ENCODE measurements at places on chromosomes 3 and 15.
A peak's percentile ranks its signal among the peaks of the same experiment; 100 is the strongest.

- no peak for DNase-seq
Measured at GRCh38 chr3:149933858-149934257, 36.8 kb downstream of the PFN2 start.

GRCh38 chr3:99172736-99173657 lies 271.5 kb upstream of the DCBLD2 start:
- DNase-seq = peak; percentile 74

DNA sequence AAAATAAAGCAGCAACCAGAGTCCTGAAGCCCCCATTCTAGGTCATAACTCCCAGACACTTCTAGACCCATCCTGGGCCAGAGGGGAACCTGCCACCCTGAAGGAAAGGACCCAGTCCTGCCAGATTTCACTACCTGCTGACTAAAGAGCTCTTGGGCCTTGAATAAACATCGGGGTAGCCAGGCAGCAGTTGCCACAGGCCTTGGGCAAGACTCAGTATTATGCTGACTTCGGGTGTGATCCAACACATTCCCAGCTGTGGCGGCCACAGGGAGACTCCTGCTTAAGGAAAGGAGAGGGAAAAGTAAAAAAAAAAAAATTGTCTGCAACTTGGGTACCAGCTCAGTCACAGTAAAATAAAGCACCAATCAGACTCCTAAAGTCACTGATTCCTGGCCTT lies 23.8 kb downstream of the NEDD4 start:
- no peak for DNase-seq

DNA sequence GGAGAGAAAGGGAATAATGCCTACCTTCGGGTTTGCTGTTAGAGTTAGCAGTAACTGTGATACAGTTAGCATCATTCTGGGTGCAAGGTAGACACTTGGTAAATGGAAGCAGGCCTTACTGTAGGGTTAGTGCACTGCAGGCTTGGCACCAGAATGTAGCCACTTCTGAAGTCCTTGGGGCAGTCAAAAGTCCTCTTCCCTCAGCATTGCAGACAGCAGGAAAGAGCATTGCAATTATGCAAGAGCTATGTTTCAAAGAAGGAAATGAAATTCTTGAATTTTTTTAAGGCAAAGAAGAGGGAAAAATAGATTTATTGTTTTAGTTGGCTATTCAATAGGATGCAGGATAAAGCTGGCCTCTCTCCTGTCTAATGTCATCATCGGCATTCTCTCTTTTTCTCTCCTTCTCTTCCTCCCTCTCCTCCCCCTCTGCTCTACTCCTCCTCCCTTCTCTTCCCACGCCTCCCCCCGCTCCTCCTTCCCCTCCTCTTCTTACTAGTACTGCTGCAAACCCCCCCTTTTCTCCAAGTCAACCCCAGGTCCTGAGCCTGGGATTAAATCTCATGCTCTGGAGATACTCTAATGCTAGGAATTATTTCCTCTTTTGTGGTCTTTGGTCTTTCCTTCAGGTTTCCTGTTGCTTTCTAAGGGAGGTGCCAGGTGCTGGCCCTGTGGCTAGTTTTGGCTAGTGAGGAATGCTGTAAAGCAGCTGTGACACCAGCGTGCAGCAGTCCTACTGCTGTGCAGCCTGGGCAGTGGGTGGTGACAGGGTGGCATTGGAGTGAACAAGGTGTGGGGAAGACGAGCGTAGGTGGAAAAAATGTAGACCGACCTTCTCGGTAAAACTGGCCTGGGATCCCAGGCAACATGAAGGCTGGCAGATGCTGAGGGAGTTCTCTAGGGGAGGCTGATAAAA lies 21.7 kb downstream of the EEFSEC start:
- no peak for DNase-seq

DNA sequence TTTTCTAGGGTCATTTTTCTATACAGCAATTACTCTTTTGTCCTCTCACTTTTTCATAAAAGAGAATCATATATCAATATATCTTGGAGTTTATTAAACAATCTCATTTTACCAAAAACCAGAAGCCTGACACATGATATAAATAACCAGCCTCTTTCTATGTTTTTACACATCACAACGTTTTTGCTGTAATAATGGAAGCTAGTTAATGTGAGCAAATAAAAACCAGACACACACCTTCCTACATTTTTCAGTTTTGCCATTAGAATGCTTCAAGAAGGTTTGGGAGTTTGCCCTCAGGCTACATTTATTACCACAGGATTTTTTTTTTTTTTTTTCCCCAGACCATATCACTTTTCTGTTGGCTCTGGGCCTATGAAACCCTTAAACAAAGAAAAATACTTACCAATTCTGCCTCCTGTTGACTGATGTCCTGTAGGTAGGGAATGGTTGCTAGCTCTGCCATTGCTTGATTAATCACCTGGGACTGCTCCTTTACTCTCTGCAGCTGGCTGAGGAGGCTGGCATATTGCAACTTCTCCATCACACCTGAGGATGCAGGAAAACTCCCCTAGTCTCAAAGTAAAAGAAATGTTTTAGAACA lies 165.5 kb downstream of the ECT2 start:
- DNase-seq = no peak

DNA sequence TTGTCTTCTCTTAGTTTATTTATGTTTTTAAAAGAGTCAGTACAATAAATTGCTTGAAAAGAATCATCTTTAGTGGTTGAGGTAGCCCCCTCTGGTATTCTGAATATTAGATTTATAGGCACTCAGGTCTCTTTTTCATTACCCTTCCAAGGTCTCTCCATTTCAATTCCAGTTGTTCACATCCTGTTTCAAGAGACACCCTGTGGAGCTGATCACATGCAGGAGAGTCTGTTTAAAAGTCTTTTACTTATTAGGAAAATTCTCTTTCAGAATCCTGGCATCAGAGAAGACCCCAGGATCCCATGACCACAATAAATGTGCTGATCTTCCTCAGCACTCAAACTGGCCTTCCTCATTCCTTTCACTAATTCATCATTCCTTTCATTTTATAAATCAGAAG lies 195.7 kb downstream of the ZIC4 start:
- DNase-seq = no peak

- DNase-seq = no peak
Measured at GRCh38 chr15:34329006-34329405, 8.6 kb downstream of the SLC12A6 start.

GRCh38 chr3:195207731-195208130 lies 63.2 kb downstream of the XXYLT1 start:
- no peak for DNase-seq

DNA sequence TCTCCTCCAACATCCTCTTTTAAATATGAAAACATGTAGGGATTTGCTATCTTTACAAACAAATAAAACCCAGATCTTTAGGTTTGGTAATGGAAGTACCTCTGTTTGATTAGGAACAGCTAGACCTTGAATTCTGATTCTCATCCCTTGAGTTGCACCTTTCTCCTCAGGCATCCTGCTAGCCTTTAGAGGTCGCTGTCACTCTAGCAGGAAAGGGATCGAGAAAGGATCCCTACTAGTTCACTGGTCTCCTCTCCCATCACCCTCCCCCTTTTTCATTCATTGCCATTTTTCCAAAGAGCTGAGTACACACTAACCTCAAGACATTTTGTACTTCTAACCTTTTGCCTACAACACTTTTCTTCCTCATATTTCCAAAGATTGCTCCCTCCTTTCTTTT lies 569.8 kb downstream of the RBMS3 start:
- DNase-seq = peak; percentile 43

GRCh38 chr15:97482521-97482920 lies 478.0 kb upstream of the ARRDC4 start:
- peak; percentile 40 for DNase-seq

DNA sequence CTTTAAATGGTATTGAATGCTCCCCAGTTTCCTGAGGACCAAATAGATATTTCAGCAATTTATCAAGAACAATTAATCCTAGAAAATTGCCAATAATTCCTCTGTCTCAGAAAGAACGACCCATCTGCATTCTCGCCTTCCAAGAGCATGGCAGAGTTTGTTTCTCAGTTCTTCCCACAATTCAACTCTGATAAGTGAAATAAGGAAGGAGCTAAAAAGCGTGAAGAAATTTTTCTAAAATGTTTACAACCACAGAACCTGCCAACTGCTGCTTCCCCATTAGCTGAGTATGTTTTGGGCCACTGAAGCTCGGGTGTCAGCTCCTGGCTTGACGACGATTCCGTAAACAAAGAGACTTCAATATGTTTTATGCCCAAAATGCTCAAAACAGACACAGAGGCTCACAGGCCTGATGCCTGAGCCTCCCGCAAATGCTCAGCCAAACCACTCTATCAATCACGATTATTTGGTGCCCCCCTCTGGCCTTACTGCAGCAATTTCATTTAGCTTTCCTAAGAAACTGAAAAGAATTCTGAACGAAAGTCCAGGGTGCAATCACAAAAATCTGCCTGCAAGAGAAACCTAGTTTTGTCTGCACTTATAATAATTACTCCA lies 259.2 kb upstream of the CCDC54 start:
- peak; percentile 61 for DNase-seq

GRCh38 chr3:80043226-80043625 lies 275.4 kb upstream of the ROBO1 start:
- DNase-seq = no peak

DNA sequence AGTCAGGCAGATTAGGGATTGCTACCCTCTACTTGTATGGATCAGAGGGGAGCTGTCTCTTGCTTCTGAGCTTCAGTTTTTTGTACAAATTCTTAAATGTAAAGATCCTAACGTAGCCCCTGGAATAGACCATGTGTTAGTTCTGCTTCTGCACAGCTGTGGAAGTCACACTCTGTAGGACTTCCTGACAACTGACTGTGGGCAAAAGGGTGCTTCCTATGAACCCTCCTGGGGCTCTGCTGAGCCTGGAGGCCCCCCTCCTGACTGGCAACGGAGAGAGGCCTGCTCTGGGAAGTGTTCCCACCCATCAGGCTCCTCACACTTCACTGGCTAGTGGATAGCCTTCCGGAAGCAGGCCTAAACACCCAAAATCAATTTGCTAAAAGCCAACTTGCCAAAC lies 131.0 kb downstream of the RPLP1 start:
- no peak for DNase-seq

DNA sequence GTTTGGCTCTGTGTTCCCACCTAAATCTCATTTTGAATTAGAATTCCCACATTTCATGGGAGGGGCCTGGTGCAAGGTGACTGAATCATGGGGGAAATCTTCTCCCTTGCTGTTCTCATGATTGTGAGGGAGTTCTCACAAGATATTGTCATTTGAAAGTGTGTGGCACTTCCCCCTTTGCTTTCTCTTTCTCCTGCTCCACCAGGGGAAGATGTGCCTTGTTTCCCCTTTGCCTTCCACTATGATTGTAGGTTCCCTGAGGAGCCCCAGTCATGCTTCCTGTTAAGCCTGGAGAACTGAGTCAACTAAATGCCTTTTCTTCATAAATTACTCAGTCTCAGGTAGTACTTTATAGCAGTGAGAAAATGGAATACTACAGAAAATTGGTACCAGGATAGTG lies 157.2 kb upstream of the TPRG1 start:
- no peak for DNase-seq

- no peak for DNase-seq
Measured at GRCh38 chr3:51379301-51379700, 5.8 kb upstream of the MANF start.

DNA sequence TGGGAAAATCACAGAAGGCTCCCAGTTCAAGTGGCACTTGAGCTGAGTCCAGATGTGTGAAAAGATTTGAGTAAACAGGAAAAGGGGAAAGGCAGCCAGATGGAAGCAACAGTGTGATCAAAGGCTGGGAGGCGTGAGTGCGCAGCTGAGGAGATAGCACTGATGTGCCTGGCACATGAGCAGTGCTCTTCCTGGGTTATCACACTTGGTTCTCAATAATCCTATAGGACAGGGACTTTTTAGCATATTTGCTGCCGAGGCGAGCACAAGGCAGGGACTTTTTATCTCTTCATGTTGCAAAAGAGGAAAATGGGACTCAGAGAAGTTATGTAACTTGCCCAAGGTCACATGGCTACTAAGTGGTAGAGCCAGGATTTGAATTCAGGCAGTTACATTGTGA lies 39.6 kb downstream of the CORO2B start:
- no peak for DNase-seq

DNA sequence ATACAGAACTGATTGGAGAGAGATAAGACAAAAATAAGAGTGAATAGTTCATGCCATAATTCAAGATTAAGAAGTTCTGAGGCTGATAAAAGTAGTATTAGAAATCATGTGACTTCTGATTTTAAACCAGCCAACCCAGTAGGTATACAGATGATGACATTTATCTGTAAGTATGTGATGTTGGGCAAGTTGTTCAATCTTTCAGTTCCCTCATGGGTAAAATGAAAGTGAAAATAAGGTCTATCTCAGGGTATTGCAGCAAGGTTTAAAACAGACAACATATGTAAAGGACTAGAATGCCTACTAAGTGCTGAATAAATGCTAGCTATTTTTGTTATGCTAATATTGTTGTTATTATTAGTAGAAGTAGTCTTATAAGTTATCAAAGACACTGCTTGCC lies 1055.7 kb downstream of the NAALADL2 start:
- no peak for DNase-seq

GRCh38 chr3:62632510-62633294 lies 242.5 kb downstream of the CADPS start:
- DNase-seq = no peak

DNA sequence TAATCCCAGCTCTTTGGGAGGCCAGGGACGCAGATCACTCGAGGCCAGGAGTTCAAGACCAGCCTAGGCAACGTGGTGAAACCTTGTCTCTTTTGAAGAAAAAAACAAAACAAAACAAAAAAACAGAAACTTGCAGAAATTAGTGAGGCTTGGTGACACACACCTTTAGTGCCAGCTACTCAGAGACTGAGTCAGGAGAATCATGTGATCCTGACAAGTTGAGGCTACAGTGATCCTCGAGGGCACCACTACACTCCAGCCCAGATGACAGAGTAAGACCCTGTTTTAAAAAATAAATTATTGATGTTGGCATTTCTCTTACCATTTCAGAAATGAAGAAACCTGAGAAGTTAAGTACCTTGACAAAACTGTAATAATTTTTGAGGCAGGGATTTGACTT lies 44.6 kb upstream of the CCNB2 start:
- no peak for DNase-seq

DNA sequence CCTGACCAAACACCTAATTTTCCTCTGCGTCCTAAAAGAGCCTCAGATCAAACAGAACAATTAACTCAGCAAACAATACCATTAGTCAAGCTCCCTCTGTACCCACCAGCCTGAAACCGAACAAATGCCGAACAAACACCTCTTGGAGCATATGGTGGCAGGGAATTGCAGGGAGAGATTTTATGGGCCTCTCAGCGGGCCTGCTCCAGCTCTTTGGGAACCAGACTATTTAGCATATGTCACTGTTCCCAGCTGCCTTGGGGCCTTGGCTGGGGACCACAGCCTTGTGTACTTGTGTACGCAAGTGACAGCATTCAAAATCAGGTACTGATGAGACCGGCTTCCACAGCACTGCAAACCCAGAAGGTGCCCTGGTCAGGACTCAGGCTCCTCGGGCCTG lies 388.8 kb upstream of the PPP2R3A start:
- no peak for DNase-seq

GRCh38 chr3:125212091-125212508 lies 448 bp downstream of the SLC12A8 start:
- peak; percentile 73 for DNase-seq

- peak; percentile 78 for DNase-seq
Measured at GRCh38 chr3:72347819-72348319, 500.4 kb downstream of the SHQ1 start.

GRCh38 chr3:17501745-17502144 lies 240.7 kb downstream of the TBC1D5 start:
- DNase-seq = no peak
